Upper lobe of right lung (tissue), 1 donor: ENCODE measurements at places on chromosomes 3 and 15. TPM values are rescaled to one million over a fixed set of nuclear protein-coding genes. Genes with fewer than 3 reads are reported as not detected.

GCSAM gene
- total RNA-seq: 0.90 TPM

TF gene
- total RNA-seq: 1.3 TPM

WDR93 gene
- not detected for total RNA-seq

PLA1A gene
- total RNA-seq: 37.6 TPM

GRAMD2A gene
- total RNA-seq: 27.4 TPM

PRTG gene
- total RNA-seq: 8.6 TPM

CFAP20DC gene
- not detected for total RNA-seq

SPTBN5 gene
- total RNA-seq: 1.9 TPM

ZBTB47 gene
- total RNA-seq: 28.1 TPM

CD200 gene
- 6.5 TPM for total RNA-seq

ARGFX gene
- not detected for total RNA-seq

TLR9 gene
- 0.87 TPM for total RNA-seq

SERINC4 gene
- total RNA-seq: not detected

NRROS gene
- 19.5 TPM for total RNA-seq

TMCO5A gene
- not detected for total RNA-seq
